ENCODE measurements at places on chromosomes 5 and 9. TPM values are rescaled to one million over a fixed set of nuclear protein-coding genes. Genes with fewer than 3 reads are reported as not detected.

Gene IL4
- total RNA-seq = not detected

Gene GPR151
- not detected for total RNA-seq

Gene BAAT
- 0.08 TPM for total RNA-seq

Gene SLC6A19
- total RNA-seq = not detected

Gene TEX48
- total RNA-seq = not detected

Gene PCDHGB1
- total RNA-seq = 7.8 TPM

Gene CCDC69
- total RNA-seq = 178 TPM

GRCh38 chr9:76620996-76621395 lies 143.2 kb upstream of the PCA3 start:
- DNase-seq = no peak

DNA sequence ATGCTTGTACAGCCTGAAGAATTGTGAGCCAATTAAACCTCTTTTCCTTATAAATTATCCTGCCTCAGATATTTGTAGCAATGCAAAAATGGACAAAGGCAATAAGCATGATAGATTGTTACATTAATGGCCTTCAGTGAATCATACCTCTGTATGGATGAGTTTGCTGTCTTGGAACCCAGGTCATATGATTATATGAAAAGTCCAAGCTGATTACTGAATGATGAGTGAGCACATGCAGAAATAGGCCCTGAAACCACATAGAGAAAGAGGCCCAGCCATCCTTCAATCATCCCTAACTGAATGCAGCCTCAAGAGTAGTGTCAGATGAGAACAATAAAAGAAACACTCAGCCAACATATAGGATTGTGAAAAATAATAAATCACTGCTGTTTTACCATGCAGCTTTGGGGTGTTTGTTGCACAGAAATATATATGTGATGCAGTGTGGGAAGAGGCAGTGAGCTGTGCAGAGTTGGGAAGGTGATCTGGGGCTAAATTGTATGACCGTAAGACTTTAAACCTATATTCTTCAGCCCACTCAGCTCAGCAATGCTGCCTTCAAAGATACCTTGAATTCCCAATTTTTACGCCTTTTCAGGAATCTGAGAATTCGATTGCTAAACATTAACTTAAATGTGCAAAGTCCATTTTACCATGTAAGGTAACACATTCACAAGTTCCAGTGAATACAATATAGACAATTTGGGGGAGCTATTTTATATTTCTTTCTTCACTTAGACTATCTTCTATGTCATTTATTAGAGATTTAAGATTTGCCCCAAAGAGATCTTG lies 36.3 kb upstream of the SHISAL2B start:
- DNase-seq = no peak

GRCh38 chr5:114948363-114948762 lies 221.3 kb downstream of the TRIM36 start:
- no peak for DNase-seq

DNA sequence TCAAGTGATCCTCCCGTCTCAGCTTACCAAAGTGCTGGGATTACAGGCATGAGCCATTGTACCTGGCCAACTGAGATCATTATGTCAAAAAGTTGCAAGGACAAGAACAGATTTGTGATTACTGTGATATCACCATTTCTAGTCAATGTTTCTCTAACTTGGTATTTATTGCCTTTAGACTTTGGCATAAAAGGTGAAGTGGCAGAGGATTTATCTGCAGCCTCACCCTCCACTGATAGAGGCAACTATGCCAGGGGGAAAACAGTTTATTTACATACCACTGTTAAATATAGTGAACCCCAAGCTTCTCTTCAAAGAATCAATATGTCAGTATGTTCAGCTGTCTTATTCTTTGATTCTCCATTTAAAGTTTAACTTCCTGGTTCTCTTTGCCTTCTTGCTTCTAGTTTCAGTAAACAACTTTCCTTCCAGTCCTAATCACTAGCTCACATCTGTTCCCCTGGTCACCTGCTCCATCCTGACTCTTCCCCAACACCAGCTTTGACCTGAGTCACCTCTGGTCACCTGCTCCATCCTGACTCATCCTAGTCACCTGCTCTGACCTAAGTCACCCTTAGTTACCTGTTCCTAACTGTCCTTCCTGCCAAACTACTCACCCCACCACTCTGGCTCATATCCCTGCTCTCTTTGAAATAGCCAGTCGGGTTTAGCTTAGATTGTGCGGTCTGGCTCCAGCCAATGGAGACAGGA lies 29.9 kb downstream of the SEMA6A start:
- DNase-seq = no peak

GRCh38 chr9:108191065-108191464 lies 664.7 kb downstream of the ACTL7B start:
- DNase-seq = no peak

DNA sequence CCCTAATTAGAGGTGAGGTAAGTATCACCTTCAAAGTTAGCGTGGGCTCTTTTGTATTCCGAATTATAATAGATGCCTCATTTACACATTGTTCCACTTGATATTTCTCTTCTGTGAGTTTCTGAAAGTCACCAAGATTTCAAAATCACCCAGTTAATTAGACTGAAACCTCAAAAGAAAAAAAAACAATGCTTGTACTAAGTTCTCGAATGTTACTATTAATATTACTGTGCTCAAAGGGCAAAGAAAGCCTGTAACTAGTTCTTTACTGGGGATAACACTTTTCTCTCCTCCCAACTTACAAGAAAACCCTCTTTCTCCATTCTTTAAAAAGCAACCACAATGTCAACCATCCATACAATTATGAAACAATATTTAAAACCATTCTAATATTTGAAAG lies 98.5 kb downstream of the STRBP start:
- DNase-seq = no peak

DNA sequence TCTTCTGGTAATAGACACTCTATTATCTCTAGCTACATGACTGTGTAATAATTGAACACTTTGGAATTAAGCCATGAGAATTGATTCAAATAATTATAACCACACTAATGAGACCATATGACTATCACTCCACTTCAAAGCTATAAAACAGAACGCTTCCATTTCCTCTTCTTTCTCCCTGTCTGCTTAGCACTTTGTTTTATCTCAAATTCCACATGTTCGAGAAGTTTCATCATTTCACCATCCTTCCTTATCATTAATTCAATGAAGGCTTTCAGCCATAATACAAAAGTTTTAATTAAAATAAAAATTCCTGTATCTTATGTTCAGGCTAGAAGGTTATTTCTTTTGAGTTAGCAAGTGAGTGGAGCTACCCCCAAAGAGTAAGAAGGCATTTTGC lies 7.4 kb upstream of the DCTN4 start:
- DNase-seq = no peak

DNA sequence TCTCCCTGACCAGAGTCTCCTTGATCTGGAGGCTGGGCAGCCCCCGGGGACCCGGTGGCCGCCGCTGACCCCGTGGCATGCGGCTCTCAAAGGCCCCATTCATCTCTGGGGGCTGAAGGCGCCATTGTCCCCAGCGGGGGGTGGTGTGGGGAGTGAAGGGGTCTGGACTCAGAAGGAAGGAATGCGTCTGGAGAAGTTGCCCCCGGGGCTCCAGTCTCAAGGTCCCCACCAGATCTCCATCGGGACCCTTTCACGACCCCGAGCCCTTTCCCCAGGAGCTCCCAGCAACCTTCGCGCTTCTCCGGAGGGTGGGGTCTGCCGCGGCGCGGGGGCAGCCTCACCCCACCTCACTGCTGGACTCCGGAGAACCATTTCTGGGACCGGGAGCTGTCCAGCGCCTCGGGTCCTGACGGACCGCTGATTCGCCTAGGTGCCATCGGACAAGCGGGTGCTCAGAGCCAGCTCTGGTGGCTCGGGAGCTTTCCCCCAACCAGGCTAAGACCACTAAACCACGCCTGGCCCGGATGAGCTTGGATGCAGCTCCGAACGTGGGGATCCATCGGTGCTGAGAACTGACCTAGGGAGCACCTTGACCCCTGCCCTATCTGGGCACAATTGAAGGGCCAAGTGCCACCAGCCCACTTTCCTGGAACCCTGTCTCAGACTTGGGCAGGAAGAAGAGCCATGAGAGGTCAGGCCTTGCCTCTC lies 5.1 kb upstream of the PCDH1 start:
- peak; percentile 67 for DNase-seq

DNA sequence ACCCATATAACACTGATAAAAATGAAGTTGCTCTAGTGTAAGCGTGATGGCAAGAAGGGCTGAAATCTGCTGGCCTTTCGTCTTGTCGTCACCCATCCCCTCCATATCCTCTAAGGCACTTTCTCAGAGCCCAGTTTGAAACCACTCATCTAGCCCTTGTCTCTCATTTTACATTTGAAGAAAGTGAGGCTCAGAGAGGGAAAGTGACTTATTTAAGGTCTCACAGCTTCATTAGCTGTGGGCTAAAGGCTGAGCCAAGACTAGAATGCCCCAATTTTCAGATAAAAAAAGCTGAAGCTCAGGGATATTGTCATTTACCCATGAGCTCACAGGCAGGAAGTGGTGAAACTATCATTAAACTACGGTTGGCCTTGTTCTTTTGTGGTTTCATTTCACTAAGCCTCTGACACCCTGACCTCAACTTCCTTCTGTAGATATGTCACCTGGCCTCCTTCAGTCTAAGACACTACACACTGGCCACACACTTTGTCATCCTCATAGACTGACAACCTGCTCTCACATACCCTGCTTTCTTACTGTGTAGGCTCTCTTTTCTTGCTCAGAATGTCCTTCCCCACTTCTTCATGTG lies 176.7 kb upstream of the DMAC1 start:
- DNase-seq = no peak

- no peak for DNase-seq
Observed at GRCh38 chr5:31783086-31783645, 144.2 kb downstream of the PDZD2 start.

- no peak for DNase-seq
Observed at GRCh38 chr9:98552331-98552730, 156.4 kb downstream of the GABBR2 start.

- no peak for DNase-seq
Observed at GRCh38 chr9:73916016-73916673, 581.0 kb upstream of the RORB start.

DNA sequence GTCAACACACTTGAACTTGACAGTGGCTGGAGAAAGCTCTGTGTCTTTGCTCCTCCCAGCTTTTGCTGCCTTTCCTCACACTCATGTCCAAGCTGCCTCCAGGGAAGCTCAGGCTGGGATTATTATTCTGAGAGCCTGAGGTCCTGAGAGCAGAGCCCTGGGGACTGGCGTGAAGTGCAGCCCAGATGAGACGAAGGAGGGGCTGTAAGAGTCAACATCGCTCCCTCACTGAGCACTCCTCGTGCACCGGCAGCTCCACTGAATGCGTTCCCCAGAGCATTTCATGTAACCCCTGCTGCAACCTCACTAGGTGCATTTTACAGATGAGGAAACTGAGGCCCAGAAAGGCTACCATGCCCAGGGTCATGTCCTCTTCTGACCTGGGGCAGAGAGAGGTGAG lies 63.5 kb upstream of the PHYKPL start:
- DNase-seq = peak; percentile 33

DNA sequence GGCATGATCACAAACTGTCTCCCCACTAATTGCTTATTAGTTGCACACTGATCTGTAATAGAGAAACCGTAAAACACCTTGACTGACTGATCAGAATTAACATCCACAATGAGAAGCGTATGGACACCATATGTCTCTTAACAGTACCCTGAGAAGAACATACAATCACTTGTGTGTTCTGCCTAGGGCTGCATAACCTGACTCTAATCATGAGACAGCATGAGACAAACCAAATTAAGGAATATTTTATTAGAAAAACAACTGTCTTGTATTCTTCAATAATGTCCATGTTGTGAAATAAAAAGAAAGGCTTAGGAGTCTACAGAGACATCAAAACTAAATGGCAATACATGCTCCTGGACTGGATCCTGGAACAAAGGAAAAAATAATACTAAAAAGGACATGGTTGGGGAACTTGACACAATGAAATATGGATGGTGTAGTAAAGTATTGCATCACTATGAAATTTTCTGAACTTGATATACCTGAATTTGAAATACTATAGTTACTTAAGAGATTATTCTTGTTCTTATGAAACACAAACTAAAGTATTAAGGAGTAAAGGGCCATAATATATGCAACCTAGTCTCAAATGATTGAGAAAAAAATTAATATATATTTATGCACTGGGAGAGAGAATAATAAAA lies 162.1 kb downstream of the CWC27 start:
- no peak for DNase-seq

DNA sequence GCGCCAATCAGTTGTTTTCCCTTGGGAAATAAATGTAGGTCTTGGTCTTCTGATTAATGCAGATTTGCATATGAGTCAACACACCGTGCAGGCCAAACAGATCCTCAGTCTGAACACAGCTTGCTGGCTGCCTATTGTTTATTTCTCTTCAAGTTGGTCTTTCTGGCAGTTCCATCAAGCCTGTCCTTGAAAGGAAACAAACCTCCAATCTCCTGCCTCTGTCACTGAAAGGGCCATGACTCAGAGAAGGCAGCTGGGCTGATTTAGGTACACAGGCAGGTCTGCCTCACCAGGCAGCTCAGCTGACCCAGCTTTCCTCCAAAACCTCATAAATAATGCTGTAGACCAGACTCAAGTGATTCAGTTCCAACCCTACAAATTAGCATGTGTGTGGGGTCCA lies 175.9 kb downstream of the MAN2A1 start:
- DNase-seq = no peak

DNA sequence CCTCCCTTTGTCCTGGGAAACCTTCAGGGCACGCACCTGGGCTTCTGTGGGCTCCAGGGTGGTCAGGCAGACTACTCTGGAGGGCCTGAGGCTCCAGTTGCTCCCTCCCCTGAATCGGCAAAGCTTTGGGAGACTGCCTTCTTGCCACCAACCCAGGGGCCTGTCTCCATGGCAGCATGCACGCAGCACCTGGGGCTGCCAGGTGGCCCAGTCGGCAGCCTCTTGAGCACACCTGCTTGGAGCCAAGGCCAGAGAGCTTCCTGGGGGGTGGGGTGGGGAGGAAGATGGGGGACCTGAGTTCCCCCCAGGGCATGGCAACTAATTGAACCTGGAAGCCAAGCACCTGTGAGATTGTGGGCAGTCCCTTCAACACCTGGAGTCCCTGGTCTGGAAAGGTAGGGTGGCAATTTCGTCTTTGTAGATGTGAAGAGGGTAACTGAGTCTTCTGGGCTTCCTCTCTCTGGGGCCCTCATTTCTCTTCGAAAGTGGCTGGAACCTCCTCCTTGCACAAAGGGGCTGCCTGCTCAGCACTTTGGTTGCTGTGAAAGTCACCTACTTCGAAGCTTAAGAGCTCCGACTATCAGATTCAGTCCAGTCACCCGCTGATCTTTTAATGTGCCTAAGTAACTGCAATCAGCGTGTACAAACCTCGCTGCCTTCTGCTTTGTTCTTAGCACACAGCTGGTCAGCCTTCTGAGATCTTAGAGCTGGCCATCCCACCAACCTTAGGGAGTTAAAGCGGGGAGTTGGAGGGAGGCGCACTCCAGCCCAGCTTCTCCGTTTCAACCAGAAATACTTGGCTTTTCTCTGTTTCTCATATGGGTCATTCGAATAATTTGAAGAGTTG lies 4.0 kb downstream of the RNF183 start:
- no peak for DNase-seq

GRCh38 chr5:172319708-172320441 lies 36.3 kb upstream of the UBTD2 start:
- DNase-seq = no peak

- DNase-seq = no peak
Observed at GRCh38 chr5:58281189-58281588, 178.7 kb downstream of the PLK2 start.

GRCh38 chr5:43627028-43627427 lies 24.0 kb downstream of the NNT start:
- DNase-seq = peak; percentile 44

All from Right ventricle myocardium superior (tissue), 1 donor.